Right renal pelvis (tissue), 4 donors: ENCODE measurements at places on chromosomes 7 and 10. TPM values are rescaled to one million over a fixed set of nuclear protein-coding genes. Genes with fewer than 3 reads are reported as not detected.

GRCh38 chr7:28328822-28329660, 83.3 kb upstream of the CREB5 start:
- DNase-seq: no peak

- no peak for DNase-seq
These were observed 29.9 kb downstream of the DPCD start for GRCh38 chr10:101617824-101618568.

- DNase-seq: no peak
These were observed 302.1 kb upstream of the IMMP2L start for GRCh38 chr7:111864291-111864976.

DNA sequence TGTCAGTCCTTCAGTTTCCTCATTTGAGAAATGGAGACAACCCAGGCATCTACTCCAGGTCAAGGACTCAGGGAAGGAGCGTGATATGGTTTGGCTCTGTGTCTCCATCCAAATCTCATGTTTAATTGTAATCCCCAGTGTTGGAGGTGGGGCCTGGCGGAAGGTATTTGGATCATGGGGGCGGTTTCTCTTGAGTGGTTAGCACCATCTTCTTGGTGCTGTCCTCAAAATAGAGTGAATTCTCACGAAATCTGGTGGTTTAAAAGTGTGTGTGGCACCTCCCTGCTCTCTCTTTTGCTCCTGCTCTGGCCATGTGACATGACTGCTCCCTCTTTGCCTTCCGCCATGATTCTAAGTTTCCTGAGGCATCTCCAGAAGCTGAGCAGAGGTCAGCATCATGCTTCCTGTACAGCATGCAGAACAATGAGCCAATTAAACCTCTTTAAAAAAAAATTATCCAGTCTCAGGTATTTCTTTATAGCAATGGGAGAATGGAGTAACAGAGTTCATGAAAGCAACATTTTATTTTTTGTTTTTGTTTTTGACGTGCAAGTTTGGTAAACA, 30.0 kb downstream of the ARHGAP22 start:
- no peak for DNase-seq

DNA sequence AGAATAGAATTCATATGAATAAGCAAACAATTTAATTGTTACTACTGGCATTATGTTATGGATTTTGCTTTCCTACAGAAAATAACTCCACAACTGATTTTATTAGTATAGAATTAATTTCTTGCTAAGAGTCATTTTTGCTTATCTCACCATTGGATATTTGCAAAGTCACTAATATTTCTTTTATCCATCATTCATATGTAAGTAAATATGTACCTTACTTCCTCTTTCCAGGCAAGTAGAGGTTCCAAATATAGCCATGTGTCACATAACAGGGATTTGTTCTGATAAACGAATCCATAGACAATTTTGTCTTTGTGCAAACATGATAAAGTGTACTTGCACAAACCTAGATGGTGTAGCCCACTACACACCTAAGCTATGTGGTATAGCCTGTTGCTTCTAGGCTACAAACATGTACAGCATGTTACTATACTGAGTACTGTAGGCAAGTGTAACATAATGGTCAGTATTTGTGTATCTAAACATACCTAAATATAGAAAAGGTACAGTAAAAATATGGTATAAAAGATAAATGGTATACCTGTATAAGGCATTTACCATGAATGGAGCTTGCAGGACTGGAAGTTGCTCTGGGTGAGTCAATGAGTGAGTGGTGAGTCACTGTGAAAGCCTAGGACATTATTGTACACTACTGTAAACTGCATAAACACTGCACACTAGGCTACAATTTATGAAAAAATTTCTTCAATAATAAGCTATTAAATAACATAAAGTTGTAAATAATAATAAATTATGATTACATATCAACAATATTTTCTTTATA, 18.3 kb downstream of the KLLN start:
- no peak for DNase-seq

GRCh38 chr10:24259365-24260130, 50.6 kb downstream of the KIAA1217 start:
- DNase-seq: no peak

DNA sequence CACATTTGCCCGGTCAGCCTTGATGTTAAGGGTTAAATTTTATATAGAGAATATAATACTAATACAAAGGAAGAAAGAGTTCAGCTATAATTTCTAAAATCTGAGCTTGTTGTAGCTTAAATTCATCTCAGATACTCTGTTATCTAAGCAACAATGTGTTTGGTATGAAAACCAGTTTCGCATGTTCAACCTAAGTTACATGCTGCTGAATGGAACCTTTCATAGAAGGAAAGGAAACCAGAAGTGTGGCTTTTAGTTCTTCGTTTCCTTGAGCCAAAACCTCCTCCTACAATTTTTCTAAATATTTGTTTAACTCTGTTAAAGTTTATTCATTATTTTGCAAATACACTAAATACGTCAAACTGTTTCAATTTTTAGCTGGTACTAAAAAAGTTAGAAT, 18.5 kb downstream of the AGR2 start:
- no peak for DNase-seq

GRCh38 chr10:78435484-78436221, 402.0 kb downstream of the RPS24 start:
- DNase-seq: no peak

The MBLAC1 gene
- polyA plus RNA-seq: 1.2 TPM

The KLLN gene
- polyA plus RNA-seq: 1.3 TPM

The TFPI2 gene
- polyA plus RNA-seq: 16.6 TPM

The SPDYE8 gene
- 0.29 TPM for polyA plus RNA-seq
